Endothelial cell (in vitro differentiated cells): ENCODE measurements at places on chromosomes 6 and 20. TPM values are rescaled to one million over a fixed set of nuclear protein-coding genes. Genes with fewer than 3 reads are reported as not detected.

DNA sequence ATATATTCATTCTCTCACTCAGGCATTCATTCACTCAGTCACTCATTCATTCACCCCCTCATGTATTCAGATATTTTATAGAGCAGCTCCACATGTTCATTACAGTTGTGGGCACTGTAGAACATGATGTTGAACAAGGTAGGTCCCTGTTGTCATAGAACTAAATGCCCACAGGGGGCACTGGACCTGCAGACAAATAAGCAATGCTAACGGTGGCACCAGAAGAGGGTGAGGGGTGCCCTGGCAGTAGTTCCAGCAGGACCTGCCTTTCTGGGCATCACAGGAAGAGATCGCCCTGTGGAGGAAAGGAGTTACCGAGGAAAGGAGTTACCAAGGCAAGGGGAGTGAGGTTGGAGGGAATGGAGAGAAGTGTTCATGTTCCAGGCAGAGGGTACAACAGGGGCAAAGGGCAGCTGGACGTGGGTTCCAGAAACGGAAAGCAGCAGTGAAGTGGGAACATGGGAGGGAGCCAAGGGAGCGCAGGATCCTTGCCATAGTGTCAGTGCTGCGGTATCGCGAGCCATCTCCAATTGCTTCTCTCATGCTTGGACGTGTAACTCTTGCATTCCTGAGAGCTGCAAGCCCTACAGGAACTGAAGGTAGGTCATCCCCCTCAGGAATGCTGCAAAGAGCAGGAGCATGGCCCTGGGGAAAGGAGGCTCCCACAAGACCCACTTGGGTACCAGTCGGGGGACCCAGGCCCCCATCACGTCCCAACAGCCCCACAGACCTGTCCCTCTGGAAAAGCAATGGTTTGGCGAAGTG is 128.2 kb downstream of the EDN3 start:
- no peak for DNase-seq

The SLC17A9 gene
- total RNA-seq: 7.0 TPM

- no peak for DNase-seq
Measured at GRCh38 chr6:113649276-113649675, 207.9 kb upstream of the MARCKS start.

The EBF4 gene
- total RNA-seq: 5.9 TPM

The AP5S1 gene
- 9.9 TPM for total RNA-seq

- DNase-seq: no peak
Measured at GRCh38 chr6:40389254-40389653, 197.9 kb downstream of the LRFN2 start.

The PDYN gene
- not detected for total RNA-seq

DNA sequence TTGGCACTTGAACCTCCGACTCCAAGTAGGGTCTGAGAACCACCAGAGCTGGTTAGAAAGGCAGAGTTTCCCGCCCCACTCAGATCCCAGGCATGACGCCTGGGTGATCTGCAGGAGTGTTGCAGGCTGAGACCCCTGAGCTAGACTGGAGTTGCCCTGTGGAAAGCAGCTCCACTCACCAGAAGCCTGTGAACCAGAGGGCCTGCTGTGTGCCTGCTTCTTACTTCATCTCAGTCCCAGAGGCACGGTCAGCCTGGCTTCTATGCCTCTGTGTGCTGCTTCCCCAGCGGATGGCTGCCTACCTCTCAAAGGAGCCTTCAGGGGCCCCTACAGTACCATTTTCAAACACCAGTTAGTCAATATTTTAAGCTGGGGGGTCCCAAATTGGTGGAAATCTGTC is 15.6 kb upstream of the CCN6 start:
- DNase-seq: no peak

DNA sequence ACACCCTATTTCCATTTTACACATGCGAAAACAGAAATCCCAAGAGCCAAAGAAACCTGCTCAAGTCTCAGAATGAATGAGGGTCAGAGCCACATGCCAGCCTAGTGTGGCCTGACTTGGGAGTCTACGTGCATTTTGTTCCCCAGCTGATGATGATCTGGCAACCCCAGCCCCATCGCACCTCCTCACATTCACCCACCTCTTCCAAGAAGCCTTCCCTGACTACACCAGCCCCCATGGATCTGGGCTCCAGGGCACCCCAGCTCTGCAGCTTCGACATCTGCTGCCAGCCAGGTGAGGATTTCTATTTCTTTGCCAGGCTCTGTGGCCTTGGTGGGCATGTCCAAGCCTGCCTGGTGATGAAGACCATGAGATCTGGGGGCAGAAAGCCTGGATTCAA is 41.0 kb downstream of the ANGPT4 start:
- no peak for DNase-seq

- no peak for DNase-seq
Measured at GRCh38 chr6:41811095-41811494, 23.6 kb downstream of the TOMM6 start.

DNA sequence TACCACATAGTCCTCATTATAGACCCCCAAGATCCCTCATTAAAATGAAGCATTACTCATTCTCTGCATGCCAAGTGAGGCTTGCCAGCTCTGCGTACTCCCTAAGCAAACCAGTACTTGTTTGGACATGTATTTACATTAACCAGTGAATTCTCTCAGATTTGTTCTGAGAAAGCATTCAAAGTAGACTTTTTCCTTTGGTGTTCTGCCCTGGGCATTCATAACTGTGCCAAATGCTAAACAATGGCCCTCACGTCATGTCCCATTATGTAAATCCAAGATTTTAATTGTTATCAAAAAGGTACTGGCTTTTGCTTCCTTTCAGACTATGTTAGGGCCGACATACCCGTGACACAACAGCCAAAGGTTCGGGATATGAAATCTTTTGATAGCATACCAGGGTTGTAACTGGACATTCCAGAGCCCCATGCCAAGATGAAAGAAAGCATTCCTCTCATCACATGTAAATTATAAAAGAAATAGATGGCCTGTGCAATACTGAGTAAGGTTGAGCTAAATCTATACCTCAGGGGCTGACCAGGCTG is 164.2 kb downstream of the ADAT2 start:
- no peak for DNase-seq

DNA sequence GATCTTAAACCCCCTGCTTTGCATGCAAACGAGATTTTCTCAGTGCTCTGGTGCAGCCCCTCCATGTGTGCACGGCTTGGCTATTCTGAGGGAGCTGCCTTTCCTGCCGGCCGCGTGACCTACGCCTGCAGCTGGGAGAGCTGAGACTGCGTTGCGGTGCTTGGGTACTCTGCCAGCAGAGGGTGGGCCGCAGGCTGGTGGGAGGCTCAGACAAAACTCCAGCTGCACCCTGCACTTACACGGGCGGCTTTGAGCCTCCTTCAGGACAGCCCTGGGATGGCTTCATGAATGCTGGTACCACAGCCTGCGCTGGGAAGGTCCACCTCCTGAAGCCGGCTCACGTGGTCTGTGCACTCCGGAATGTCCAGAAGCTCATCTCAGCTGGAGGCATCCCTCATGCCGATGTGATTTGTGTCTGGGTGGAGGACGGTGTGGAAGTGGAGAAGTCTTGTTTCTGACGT is 223.7 kb downstream of the DLL1 start:
- no peak for DNase-seq

GRCh38 chr6:90294989-90295853 is 1.4 kb downstream of the BACH2 start:
- peak; percentile 42 for DNase-seq

The PAX1 gene
- not detected for total RNA-seq

DNA sequence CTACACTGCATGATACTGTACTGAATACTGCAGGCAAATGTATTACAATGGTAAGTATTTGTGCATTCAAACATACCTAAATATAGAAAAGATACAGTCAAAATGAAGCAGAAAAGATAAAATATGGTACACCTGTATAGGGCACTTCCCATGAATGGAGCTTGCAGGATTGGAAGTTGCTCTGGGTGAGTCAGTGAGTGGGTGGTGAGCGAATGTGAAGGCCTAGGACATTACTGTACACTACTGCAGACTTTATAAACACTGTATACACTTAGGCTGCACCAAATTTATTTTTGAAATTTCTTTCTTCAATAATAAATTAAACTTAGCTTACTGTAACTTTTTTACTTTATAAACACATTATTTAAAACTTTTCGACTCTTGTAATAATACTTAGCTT is 213.1 kb downstream of the ATXN1 start:
- DNase-seq: no peak

DNA sequence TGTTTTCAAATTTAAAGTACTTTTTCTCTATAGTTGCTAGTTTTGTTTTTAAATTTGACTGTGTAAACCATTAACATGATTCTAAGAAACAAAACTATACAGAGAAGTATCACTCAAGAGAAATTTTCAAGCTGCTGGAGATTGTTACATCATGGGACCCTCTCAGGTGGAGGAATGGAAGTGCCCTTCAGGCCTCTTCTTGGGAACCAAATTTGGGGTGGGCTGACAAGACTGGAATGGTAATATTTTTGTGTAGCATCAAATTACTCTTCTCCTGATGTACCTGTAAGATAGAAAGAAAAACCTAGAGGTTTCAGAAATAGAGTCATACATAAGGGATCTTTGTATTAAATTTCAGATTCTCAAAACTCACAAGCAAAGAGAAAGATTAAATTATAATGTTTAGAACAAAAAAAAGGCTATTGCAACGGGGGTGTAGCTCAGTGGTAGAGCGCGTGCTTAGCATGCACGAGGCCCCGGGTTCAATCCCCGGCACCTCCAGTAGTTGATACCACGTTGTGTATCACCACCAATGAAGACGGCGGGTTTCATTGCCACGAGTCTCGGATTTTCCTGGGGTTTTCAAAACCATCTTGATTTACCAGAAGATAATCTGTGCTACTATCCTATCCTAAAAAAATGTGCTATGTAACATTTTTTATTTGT is 193.7 kb downstream of the GPX5 start:
- DNase-seq: peak; percentile 33

DNA sequence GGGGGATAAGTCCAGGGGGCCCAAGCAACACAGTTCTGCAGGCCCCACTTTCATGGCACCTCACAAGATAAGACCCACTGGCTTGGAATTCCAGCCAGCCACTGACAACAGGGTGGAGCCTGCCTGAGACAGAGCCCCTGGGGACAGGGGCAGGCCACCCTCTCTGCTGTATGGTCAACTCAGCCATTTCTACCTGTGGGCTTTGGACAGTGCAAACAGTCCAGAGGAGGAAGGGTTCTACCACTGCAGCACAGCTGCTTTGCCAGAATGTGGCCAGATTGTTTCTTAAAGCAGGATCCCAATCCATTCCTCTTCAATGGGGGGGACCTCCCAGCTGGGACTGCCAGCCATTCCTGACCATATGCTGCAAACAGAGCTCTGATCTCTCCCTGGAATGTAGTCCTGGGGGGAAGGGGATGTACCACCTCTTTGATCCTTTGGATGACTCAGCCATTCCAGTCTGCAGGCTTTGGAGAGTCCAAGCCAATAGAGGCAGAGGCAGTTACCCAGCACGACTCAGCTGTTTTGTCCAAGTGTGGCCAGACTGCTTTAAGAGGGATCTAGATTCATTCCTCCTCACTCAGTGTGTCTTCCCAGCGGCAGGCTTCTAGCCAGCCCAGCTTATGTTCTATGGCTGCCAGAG is 842.2 kb downstream of the EPHA7 start:
- no peak for DNase-seq

DNA sequence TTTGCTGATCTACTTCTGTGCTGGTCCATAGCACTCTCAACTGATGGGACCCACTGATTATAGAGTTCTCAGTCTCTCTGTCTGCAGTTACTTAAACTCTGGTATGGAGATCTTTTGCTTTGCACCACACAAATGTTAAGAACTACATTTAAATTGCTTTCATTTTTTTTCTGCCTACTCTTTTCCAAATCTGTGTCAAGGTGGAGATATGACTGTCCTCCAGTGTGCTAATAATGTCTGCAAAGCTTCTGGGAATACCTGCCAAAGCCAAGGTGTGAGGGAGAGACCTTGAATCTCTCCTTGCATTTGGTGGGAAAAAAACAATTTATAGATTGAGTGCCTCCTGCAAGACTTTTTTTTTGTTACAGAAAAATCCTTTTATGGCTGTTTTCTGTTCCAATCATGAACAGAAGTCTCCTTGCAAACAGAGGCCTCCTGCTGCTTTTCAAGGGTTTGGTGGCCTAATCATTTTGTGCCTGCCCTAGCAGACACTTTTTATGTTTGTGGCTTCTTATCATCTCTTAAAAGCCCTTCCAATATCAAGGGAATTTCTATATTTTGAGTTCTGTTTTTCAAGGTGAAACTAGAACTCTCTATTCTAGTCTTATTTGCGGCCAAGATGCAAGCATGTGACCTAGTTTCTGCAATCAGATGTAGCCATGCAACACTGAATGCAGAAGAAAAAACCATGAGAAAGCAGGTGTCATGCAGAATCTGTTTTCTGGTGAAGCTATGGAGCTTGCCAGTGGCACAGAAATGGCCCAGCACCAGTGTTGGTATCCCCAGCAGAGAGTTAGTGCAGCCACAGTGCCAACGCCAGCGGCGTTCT is 23.2 kb upstream of the AKIRIN2 start:
- DNase-seq: no peak

DNA sequence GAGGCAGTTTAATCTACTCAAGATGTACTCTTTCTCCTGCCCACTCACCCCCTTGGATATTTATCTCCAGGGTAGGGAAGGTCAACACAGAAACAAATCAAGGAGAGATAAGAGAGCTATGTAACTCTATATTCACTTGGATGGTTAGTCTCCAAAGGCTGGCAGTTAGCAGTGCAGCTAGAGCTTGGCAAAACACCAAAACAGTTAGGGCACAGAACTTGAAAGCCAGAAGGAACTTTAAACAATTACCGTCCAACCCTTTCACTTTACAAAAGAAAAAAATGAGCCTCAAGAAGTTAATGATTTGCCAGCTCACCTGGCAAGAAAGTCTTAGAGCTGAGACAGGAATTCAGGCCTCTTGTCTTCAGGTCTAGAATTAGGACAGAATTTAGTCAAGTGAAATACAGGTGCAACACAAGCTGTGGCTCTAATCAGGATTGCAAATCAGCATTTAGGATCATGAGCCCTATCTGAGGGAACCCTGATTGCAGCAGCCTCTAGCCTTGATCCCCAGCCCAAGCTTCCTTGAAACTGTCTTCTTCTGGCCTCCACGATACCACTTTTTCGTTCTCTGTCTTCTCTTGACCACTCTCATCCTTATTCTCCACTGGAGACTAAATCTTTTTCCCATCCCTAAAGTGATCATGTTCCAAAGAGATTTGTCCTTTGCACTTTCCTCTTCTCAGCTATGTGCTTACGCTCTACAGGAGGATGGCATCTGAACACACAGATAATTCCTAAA is 14.9 kb downstream of the NEDD9 start:
- no peak for DNase-seq

The ZSCAN31 gene
- total RNA-seq: 3.7 TPM

The EFCAB8 gene
- total RNA-seq: 1.1 TPM

The PROKR2 gene
- total RNA-seq: not detected
